ENCODE measurements at places on chromosomes 5 and 9.

- DNase-seq = no peak
Observed at GRCh38 chr9:90105773-90106172, 501.0 kb downstream of the GADD45G start.

DNA sequence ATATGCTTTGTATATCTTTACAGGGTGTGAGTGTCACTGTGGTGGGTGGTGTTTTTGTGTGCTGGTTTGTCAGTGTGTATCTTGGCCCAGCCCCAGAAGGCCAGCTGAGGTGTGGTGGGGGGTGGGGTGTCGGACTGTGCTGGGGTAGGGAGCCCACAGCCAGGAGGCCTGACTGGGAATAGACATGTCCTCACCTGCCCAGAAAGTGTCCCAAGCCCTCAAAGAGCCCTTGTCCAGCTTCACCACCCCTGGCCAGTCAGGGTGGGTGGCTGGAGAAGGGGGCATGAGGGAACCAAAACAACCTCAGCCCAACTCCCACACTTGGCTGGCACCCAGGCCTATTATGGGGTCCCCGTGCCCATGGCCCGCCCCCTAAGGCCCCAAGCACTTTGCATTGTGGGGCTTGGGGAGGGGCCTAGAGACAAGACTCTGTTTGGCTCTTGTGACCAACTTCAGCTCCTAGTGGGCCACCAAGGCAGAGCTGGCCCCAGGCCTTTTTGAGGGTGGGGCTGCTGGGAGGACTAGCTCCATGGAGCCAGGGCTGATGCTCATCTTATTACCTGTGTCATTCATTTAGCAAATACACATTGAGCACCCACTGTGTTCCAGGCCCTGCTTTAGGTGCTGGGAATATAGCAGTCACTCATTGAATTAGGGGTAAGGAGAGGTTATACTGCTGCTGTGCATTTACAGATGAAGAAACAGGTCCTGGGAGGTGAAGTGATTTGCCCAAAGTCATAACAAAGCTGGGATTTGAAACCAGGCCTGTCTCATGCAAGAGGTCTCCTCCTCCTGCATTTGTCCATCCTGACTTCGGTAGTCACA lies 56.2 kb upstream of the PSD2 start:
- no peak for DNase-seq

DNA sequence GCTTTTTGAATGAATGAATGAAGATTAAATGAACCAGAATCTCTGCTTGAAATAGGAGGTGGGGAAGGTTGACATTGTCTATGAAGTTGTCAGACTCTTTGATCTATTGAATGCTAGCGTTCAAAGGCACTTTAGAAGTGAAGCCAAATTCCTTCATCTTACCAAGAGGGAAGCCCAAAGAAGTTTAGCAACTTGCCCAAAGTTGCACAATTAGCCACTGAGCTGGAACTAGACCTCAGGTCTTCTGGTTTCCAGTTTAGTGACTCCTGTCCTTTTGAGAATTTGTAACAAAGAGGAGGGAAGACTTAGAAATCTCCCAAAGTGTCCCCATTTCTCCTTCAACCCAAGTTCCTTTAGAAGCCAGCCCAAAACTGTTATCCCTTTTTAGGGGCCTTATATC lies 20.7 kb upstream of the SLC1A3 start:
- peak; percentile 60 for DNase-seq

DNA sequence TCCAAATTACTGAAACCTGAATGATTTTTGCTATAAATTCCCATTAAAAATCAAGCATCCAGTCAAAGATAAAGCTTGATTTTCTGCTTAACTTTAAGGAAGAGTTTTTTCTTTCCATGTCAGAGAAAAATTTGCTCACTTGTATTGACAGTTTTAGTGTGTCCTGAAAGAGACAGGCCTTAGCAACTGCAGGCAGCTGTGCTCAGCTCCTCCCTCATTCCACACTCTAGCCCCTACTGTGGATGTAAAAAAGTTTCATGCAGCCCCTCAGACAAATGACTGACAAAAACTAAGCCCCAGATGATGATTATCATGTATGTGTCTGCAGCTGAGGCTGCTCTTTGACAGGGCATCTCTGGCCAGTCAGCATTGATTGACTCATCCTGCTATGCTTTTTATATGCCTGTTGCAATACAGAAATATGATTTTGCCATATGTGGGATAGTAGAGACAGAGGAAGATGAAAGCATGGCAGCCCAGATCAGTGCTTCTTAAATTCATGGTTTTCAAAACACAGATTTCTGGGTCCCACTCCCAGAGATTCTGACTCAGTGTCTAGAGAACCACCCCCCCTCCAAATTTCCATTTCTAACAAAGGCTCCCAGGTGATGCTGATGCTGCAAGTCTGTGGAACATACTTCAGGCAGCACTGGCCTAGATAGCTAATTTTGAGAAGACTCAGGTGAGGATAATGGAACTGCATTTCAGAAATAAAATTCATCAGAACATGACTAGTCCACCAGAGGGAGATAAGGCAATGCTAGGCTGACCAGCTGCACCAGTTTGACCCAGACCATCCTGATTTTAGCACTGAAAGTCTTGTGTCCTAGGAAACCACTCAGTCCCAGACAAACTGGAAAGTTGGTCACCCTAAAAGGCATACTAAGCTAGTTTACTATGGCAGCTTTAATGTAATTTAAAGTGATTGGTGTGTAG lies 298.7 kb upstream of the KCNN2 start:
- no peak for DNase-seq

- DNase-seq = no peak
Observed at GRCh38 chr9:124695280-124695890, 75.7 kb downstream of the NR6A1 start.

DNA sequence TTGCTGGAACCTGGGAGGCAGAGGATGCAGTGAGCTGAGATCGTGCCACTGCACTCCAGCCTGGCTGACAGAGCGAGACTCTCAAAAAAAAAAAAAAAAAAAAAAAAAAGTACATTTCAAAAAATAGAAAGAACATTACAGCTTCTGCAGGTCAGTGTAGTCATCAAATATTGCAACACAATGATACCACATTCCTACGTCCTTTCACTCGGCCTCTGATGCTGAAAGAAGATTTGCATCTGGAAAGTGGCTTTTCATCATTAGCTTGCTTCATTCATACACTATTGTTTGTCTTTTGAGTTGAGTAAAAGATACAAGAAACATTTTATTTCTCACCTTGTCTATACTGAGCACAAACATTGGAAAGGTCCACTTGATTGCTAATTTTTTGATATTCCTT lies 59.6 kb upstream of the CPLANE1 start:
- peak; percentile 61 for DNase-seq

DNA sequence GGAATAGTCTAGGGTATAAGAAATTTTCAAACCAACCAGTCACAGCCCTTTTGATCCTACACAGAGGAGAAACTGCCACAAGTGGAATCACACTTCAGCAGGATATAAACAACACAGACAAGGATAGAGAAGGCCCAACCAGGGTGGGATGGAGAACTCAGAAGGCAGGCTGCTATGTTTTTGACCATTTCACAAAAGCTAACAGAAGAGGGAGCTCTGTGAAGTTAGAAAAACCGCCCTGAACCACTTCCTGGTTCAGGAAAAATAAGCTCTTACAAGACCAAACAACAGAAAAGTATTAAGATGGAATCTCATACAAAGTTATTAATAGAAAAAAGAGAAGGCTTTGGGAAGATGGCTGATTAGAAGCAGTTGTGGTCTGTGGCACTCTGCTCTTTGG lies 960 bp upstream of the IFNB1 start:
- DNase-seq = peak; percentile 67

GRCh38 chr5:52787600-52788504 lies at the start of the genes ITGA1 and PELO:
TSS of gene ITGA1 (plus strand) at chr5:52787916. CDS start at chr5:52788354, 438 bp downstream.
TSS of gene PELO (plus strand) at chr5:52787916. CDS start at chr5:52800395, 12,479 bp downstream.
- no peak for DNase-seq

GRCh38 chr5:35483191-35483590 lies 134.5 kb upstream of the SPEF2 start:
- DNase-seq = peak; percentile 88

DNA sequence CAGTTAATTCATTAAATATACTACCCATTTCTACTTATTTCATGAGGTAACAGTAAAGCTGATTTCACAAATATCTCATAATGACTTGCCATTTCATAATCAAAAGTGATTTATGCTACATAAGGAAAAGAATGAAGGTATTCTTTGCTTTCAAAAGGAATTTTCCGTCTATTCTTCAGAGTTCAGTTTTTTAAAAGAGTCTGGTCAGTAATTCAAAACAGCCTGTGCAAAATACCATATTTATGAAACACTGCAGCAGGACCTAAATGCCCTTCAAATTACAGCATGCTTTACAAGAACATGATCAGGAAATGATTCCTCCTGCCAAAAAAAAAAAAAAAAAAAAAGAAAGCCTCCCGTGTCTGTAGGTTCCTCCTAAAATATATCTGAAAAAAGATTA lies 154.7 kb downstream of the KIAA0825 start:
- DNase-seq = no peak

- DNase-seq = no peak
Observed at GRCh38 chr5:165906871-165907270, 2384.6 kb upstream of the WWC1 start.

DNA sequence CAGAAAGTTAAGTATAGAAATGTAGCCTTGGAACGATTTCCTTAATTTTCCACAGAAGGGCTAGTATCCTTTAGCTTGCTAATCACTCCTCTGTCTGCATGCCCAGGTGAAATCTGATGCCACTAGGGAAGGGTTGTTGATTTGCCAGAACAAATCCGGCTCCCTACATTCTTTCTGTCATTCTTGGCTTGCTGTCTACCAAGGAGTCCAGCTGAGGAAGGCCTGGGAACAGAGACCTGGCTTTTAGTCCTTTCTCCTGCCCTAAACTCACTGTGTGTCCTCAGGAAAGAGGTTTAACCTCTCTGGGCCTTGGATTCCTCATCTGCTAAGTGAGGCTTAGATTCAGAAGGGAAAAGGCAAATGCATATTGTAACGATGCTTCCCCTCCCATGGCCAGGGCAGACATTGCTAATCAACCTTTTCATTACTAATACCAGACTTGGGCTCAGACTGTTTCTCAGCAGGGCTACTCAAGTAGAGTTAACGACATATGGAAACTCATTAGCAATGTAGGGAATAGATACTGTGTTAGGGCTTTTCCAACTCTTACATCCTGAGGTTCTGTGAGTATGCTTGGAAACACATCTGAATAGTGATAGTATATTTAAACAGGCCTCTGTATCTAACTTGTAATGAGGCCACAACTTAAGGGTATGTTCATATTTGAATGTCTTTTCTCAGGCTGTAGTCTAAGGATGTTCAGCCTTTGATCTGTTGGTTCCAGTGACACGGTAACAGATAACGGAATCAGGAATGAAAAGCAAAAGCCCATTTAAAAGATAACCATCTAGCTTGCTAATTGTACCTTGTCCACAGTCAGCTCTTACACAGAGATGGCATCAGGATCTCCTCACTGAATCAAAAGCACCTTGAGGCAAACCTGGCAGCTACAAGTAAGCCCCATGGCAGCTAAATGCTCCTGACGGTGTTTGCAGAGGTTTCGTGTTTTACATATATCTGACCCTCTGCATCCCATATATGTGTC lies 4.1 kb downstream of the GALNT10 start:
- no peak for DNase-seq

- DNase-seq = peak; percentile 41
Observed at GRCh38 chr5:151271336-151271735, 18.4 kb downstream of the GM2A start.

DNA sequence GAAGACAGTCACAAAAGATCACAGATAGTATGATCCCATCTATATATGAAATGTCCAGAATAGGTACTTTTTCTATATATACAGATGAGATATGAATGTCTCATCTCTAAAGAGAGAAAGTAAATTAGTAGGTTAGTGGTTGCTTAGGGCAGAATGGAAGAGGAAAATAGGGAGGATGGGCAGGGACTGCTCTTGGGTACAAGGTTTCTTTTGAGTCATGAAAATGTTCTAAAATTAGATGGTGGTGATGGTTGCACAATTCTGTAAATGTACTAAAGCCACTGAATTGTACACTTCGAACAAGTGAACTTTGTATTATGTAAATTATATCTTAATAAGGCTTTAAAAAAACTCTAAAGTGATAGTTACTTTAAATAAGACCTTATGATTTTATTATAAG lies 59.6 kb upstream of the GRAMD2B start:
- DNase-seq = peak; percentile 91

GRCh38 chr5:54088081-54088480 lies 222.3 kb downstream of the ARL15 start:
- no peak for DNase-seq

DNA sequence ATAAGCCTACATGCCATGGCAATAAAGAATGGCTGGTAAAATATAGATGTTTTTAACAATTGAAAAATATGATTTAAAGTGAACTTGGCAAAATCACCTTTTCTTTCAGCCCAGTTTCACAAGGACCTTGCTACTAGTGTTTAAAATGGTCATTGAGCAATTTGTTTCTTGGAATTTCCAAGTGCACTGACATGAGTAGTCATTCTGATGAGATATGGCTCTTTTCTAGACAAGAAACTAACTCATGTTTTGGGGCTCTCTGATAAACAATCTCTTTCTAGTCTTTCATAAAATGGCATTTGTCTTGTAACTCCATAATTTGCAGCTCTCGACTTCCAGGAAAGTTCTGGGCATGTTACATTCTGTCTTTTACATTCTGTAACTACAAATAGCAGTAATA lies 176.8 kb downstream of the NR2F1-AS1 start:
- no peak for DNase-seq

- no peak for DNase-seq
Observed at GRCh38 chr5:82639393-82640144, 361.4 kb upstream of the RPS23 start.

- no peak for DNase-seq
Observed at GRCh38 chr5:14851050-14851419, 20.5 kb downstream of the ANKH start.

- no peak for DNase-seq
Observed at GRCh38 chr9:16329671-16330113, 540.8 kb downstream of the BNC2 start.

DNA sequence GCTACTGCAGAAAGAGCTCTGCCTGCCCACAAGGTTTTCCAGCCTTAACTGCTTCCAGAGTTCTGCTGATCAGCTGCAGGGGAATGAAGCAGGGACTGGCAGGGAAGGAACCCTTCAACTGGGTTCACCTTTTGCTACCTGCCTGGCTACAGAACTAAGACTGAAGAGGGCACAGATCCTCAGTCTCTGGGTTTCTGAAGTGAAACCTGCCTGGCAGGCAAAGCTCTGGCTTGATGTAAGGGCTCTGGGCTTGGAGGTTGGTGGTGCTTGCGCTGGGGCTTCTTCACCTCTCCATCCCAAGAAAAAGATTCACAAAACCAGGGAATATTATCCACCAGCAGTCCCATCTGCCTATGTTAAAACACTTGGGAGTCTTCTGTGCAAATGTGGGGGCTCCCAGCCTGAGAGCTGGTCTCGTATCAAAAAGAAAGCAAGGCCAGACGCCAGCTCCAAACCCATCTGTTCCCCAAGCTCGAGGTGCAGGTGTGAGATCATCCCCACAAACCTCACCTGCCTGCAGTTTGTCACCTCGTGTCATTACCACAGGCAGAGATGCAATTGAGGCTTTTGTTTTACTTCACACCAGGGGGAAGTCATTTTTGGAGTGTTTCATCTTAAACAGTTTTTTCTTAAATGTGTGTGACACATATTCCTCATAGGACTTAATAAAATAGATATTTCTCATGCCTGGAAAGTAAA lies 58.3 kb downstream of the BNC2 start:
- no peak for DNase-seq

GRCh38 chr5:40584054-40584453 lies 95.7 kb upstream of the PTGER4 start:
- no peak for DNase-seq

Measured in MV-4-11 (cell line).